Inflammatory macrophage (primary cell): ENCODE measurements at places on chromosomes 4 and X.

DNA sequence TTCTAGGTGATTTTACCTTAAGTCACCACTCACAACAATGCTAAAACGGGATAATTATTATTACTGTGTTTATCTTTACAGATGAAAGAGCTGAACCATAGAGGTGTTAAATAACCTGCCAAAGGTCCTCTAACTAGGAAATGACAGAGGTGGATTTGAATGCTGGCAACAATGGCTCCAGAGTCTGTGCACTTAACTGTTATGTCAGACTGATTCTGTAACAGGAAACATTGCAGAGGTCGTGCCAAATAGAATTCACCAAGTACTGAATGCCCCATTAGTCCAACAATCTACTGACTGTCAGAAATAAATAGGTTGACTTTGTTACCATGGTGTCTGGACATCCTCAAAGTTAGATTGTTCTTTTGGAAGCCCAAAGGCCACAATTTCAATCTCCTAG lies 20.9 kb upstream of the USP27X start:
- no peak for DNase-seq

DNA sequence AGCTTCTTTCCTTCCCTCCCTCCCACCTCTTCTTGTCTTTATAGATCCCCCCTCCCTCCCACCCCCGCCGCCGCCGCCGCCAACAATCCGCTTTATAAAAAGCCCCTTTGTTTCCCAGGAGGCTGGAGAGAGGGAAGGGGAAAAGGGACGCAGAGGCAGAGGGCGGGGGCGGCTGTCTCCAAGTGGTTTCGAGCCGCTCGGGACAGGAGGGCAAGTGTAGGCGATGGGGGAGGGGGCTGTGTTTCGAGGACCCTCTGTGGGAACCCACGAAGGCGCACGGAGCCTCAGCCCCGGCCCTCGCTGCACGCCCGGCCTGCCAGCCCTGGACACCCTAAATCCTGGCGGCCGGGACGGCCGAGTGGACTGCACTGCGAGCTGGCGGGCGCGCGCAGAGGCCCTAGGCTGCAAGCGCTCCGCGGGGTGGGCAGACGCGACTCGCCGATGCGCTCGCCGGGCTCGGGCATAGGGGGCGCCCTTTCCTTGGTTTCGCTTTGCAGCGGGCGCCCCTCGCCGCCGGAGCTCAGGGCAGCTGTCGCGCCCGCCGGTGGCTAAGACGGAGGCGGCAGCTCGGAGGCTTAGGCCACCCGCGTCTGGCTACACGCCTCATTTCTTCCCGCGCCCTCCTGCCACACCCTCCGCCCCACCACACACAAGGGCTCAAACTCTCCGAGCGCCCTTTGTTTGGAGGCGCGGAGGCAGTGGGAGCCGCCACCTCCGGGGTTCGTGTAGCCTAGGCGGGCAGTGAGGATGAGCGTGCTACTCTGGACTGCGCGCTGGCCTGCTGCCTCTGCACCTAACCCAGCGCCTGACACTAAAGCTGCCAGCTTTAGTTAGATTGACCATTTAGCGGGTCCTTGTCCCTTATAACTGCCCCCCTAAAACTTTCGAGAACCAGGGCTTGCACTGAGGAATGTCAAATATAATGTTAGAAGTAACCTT lies 2.2 kb downstream of the MAMLD1 start:
- peak; percentile 36 for DNase-seq

DNA sequence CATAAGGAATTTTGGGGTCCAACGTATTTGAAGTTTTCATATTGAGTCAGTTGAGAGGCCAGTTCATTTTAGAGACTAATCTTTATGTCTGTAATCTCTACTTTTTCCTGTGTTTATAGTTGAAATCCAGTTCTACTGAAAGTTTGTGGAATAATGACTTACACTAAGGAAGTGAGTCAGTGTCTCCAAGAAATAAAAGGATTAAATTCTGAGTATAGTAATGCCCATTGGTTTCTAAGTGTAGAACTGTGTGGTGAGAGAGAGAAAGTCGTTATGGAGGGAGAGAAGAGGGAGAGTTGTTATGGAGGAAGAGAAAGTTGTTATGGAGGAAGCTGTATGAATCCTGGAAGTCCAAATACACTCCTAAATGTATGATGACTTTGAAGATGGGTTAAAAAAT lies 264.6 kb upstream of the HAND2 start:
- no peak for DNase-seq

DNA sequence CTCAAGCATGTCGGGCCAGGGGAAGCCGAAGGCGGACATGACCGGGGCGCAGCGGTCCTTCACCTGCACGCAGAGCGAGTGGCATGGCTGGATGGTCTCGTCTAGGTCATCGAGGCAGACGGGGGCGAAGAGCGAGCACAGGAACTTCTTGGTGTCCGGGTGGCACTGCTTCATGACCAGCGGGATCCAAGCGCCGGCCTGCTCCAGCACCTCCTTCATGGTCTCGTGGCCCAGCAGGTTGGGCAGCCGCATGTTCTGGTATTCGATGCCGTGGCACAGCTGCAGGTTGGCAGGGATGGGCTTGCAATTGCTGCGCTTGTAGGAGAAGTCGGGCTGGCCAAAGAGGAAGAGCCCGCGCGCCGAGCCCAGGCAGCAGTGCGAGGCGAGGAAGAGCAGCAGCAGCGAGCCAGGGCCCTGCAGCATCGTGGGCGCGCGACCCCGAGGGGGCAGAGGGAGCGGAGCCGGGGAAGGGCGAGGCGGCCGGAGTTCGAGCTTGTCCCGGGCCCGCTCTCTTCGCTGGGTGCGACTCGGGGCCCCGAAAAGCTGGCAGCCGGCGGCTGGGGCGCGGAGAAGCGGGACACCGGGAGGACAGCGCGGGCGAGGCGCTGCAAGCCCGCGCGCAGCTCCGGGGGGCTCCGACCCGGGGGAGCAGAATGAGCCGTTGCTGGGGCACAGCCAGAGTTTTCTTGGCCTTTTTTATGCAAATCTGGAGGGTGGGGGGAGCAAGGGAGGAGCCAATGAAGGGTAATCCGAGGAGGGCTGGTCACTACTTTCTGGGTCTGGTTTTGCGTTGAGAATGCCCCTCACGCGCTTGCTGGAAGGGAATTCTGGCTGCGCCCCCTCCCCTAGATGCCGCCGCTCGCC lies at the start of gene SFRP2:
Gene SFRP2 (minus strand): TSS at position 671 of the 864 bp plus-strand sequence. CDS start 248 bp downstream, at position 423.
- peak; percentile 39 for DNase-seq

- DNase-seq = no peak
Observed at GRCh38 chr4:143700416-143701352, at the start of gene FREM3. TSS of gene FREM3 (minus strand) at chr4:143700675. CDS start at chr4:143700675, 0 bp downstream.

DNA sequence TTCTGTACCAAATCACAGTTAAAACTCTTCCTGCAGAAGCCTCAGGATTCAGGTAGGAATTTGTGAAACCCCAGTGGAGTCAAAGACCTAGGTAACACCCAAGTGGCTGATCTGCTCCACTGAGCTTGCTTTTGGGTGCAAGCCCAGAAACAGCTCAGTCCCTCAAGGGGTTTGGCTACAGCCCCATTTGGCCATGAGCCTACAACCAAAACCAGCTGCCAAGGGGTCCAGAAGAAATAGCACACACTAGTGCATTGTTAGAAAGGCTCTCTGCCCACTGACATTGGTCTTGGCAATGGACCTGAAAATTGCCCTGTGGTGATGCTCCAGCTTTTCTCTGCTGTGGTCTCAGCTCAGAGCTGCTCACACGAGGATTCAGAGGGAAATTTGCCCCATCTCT lies 577.4 kb upstream of the INTU start:
- no peak for DNase-seq

DNA sequence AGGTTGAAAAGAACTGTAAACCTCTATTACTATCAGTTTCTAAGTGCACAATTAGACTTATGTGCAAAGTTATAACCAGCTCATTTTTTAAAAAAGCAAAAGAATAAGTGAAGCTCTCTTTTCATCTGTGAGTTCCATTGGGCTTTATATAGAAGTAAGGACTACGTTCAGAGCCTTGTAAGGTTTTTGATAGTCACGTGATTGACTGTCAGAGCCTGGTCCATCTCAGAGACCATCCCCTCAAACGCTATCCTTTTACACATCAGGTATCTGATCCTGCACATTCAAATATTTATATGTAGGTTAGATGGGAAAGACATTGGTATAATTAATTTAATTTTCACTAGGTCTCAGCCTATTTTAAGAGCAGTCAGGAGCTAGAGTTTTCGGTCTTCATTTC lies 279.3 kb downstream of the INPP4B start:
- DNase-seq = no peak

GRCh38 chr4:114180481-114180880 lies 201.0 kb upstream of the ARSJ start:
- DNase-seq = no peak

GRCh38 chr4:73161527-73162185 lies 92.1 kb upstream of the COX18 start:
- DNase-seq = no peak

DNA sequence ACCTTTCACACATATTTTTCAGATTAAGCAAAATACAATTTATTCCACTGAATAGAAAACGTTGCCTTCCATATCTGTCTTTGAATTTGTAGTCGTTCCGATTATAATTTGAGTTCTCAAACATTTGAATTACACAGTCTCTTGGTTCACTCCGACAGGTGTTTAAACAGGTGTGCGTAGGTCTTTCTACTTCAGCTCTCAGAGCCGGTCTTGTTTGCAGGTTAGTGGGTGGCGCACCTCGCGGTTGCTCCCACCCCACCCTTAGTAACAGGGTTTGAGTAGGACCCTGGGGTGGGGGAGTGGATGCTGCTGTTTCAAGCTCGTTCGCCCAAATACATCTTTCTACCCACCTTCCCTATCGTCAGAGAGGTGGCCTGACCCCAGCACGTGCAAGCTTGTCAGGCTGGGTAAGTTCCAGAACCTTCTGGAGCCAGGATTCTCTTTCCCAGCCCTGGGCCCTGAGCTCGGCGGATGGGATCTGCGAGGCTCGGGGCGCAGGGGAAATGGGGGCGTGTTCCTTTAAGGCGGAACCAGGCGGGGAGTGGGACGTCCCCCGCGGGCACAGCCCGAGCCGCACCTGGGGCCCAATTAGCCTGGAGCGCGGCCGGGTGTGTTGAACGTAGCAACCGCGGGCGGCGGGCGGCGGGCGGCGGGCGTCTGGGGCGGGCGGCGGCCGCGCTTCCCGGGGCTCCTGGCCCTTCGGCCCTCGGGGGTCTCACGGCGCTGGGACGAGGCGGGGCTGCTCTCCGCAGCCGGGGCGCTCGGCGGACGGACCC lies at the start of gene FAM149A:
Gene FAM149A (plus strand): TSS at position 591 of the 776 bp plus-strand sequence.
- no peak for DNase-seq

DNA sequence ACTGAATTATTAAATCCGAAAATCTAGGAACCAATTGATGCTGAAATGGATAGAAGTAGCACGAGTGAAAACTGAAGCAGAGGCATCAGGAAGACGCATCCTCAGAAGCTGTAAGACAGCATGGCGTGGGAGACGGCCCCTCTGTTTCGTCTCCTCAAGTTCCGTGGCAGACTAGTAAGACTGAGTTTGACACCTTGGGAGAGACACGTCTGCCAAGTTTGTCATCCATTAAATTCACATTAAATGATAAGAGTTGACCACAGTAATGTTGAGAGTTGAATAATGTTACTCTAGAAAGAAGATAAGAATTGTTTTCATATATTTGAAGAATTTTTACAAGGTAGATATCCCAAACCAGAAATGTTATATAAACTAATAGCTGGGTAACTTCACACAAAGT lies 736.1 kb upstream of the FRG1 start:
- no peak for DNase-seq

DNA sequence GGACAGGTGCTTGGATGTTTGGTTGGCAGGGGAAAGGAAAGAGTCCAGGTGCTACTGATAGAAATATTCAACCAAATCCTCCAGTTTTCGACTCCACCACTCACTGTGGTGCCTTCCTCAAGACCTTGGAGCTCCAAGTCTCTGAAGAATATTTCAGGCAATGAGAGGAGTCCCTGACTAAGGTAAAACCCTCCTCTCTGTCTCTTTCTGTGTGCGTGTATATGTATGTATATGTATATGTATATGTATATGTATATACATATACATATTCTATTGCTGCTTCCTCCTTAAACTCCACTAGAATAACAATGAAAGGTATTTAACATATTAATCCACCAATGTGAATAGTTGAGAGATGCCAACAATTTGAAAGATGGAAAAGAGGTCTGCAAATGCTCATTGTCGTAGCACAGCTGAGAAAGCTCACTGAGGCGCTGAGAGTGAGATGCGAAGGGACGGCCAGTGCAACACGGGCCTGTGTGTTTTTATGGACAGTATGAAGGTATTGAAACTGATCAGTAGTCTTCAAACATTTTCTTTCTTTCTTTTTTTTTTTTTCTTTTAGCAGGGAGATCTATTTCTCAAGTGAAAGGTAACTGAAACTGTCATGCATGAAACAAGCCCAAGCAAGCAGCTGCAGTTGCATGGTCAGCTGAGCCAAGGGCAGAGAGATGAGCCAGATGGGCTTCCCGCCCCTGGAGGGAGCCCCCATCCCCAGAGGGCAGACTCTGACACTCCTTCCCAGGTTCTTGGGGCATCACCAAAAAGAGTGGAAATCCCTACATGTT lies 41.1 kb upstream of the HS3ST1 start:
- no peak for DNase-seq

DNA sequence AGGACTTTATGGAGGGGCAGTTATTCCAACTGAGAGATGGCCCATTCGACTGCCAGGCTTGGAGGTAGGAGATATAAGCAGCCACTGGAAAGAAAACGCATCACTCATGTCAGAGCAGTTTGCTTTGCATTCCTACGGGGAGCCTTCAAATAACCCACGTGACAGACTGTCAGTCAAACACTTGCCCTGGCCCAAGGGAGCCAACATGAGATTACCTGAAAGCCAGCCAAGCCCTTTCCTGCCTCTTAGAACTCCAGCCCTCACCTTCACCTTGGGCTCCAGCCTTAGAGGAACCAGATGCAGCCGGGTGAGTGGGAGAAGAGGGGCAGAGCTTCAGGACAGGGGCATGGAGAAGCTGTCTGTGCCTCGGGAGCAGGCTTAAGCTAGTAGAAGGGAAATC lies 95.3 kb upstream of the CXCL13 start:
- no peak for DNase-seq

- no peak for DNase-seq
Observed at GRCh38 chr4:150501983-150502382, 80.0 kb upstream of the MAB21L2 start.

- DNase-seq = no peak
Observed at GRCh38 chr4:180615746-180616145, 1627.5 kb upstream of the TENM3 start.

GRCh38 chrX:154084449-154085300 lies 12.8 kb downstream of the MECP2 start:
- DNase-seq = peak; percentile 65

DNA sequence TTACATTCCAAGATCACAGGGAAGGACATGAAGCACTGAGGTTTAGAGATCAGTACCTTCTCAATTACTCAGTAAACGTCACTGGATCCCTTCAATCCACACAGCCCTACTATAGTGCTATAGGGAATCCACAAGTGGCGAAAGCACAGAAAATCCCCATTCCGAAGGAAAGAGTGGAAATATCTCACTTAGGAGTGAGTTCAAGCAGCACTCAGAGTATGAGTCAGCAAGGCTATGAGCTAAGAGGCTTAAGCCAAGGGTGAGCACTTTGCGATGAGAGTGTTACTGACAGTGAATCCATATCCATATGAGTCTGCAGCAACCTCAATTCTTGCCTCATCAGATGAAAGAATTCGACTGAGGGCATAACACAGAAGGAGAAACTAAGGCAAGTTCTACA lies 165.1 kb downstream of the VSIG4 start:
- DNase-seq = no peak

DNA sequence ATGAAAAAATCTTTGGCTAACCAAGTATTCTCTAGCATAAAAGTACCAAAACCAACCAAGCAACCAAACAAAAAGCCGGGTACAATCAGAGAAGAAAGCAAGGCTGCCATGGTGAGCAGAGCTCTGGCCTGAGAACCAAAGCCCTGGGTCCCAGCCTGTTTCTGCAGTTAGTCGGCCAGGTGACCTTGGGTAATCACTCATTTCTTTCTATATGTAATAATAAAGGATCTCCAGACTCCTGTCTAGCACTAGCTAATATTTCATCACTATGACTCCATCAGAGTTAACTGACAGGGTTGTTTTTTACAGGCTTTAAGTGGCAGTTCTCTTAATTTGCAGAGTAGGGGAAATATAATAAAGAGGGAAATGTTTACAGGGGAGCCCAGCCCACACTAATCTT lies 34.0 kb upstream of the RASGEF1B start:
- DNase-seq = peak; percentile 80
